ENCODE measurements at places on chromosomes 6 and 20.
A peak's percentile ranks its signal among the peaks of the same experiment; 100 is the strongest.

DNA sequence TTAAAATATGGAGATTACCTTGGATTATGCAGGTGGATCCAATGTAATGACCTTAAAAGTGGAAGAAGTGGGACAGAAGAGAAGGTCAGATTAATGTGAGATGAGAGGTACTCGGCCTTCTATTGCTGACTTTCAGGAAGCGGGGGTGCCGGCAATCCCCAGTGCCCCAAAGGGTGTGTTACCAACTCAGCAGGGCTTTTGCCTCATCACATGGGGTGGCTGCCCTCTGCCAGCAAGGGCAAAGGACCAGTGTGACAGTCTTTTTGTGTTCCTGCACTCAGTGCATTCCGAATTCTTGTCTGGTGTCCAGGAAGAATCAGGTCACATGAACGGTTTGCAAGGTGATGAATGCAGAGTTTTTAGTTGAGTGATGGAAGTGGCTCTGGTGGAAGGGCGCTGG is 624.2 kb downstream of the COL12A1 start:
- no peak for DNase-seq

DNA sequence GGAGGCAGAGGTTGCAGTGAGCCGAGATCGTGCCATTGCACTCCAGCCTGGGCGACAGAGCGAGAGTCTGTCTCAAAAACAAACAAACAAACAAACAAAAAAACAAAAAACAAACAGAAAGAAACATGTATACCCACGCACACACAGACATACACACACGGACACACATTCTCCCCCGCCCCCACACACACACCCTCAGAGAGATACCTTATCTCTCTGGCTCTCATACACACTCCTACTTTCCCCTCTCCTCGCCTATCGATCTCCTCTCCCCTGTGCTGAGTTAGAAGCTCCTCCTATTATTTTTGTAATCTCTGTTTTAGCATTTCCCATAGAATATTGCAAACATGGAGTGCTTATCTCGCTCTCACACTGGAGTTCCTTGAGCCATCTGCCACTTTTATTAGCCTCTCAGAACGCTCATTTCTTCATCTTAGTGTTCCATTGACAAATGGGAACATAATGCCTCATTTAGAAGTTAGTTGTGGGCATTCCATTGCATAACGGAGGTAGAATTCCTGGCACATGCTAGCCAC is 144.2 kb upstream of the CITED2 start:
- no peak for DNase-seq

DNA sequence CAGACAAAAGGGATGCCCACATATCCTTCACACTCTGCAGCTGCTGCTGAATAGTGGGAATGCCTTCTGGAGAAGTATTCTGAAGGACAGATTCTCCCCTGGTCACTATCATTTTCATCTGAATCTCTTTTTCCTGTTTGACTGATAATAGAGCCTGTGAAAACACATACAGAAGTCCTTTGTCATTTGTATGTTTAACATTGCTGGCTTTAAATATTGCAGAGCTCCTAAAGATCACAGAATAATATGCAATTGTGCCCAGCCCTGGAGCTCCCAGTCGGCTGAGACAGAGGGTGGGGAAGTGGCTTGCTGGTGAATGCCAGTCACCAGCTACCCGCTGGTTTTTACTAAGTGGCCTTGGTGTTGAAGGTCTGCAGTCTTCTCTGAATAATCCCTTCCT is 272.3 kb downstream of the SYNE1 start:
- DNase-seq = no peak

- no peak for DNase-seq
Measured at GRCh38 chr6:129659167-129659566, 50.8 kb downstream of the ARHGAP18 start.

DNA sequence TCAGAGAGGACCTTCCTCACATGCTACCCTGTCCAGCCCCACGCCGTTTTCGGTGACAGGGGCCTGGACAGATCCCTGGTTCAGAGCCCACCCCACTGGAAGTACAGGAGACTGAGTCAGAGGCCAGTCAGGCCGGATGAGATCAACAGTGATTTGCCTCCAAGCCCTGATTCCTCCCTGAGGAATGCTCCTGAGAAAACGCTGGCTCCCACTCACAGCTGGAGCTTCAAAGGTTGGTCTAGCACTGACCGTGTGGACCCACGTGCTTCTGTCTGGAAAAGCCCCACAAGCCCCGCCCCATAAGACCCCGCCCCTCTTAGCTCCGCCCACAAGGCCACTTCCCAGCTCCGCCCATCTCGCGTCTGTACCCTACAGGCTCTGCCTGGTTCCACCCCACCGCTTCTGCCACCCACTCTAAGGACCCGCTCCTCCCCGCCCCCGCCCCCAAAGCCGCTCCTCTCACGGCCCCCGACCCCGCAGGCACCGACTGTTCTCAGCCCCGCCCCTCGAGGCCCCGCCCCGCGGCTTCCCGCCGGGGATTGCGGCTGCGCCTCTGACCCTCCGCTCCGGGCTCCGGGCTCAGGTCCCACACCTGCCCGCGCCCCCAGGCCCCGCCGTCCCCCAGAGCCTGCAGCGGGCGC is 64.9 kb upstream of the BHLHE23 start:
- peak; percentile 4 for DNase-seq

- DNase-seq = peak; percentile 68
Measured at GRCh38 chr6:30814146-30815040, 69.9 kb upstream of the DDR1 start.

- DNase-seq = no peak
Measured at GRCh38 chr6:22026164-22026678, 270.6 kb downstream of the PRL start.

DNA sequence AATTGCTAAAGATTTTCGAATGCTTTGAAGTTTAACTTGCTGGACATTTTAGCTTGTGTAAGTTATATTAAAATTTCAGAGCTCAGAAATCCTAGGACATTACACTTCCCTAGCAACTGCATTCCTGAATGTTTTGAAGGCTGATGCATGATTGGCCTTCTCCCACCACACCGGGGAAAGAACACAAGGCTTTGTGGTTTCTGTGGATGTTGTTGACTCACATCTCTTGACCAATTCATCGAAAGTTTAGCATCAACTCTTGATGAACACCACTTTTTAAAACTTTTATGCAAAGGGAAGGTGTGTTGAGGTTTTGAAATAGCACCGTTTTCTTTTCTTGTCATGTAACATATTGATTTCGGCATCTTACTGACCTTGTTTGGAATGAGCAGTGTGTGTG is 81.1 kb downstream of the RIMS1 start:
- no peak for DNase-seq
